ENCODE measurements at places on chromosomes 13 and 19.

DNA sequence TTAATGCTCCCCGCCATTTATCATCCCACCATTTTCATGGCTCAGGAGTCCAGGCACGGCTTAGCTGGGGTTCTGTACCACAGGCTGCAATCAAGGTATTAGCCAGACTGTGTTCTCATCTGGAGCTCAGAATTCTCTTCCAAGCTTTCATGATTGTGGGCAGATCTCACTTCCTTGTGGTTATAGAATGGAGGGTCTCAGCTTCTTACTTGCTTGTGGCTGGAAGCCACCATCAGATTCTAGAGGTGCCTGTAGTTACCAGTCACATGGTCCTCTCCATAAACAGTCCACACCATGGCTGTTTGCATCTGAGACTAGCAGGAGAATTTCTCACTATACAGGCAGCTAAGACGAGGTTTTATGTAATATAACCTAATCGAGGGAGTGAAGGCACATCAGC lies 45.1 kb upstream of the SLC46A3 start:
- no peak for DNase-seq

DNA sequence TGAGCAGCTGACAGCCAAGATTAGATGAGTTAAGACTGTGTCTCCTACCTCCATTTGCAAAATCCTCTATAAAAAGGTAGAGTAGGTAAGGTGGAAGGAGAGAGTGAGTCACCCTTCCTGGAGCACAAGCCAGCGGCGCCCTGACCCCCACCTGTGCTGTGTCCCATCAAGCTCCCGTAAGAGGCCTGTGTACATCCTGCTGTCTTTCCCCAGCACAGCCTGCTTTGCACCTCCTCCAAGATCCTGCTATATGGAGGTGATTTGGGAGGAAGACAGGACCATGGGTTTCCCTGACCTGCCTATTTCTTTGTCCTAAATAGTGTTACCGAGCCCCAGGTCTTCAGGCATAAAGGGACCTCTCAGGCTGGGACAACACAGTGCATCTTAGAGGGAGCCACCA lies 62.3 kb upstream of the UQCRFS1 start:
- no peak for DNase-seq

- DNase-seq: no peak
These were observed 59.2 kb downstream of the MLLT1 start for GRCh38 chr19:6220385-6221191.

DNA sequence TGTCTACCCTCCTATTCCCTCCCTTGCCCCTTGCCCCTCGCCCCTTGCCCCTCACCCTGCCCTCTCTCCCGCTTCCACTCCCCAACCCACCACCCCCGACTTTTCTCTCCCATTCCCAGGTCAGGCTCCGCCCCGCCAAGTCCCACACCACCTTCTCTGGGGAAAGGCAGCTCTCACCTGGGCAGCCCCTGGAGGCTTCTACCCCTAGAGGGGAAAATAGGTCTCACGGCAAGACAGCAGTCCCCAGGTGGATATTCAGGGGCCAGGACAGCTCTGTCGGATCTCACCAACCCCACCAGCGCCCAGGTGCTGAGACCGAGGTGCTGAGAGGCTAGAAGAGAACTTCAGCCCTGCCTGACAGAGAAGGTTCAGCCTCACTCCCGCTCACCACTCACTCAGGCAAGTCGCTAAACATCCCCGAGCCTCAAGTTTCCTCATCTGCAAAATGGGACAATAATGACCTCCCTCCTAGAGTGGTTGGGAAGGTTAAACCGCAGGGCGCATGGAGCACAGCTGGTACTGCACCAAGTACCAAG lies 1.4 kb upstream of the ERFL start:
- no peak for DNase-seq
